ENCODE measurements at places on chromosomes 6 and 20.

GRCh38 chr6:79152269-79152737 is 74.2 kb upstream of the PHIP start:
- DNase-seq = peak; percentile 96

DNA sequence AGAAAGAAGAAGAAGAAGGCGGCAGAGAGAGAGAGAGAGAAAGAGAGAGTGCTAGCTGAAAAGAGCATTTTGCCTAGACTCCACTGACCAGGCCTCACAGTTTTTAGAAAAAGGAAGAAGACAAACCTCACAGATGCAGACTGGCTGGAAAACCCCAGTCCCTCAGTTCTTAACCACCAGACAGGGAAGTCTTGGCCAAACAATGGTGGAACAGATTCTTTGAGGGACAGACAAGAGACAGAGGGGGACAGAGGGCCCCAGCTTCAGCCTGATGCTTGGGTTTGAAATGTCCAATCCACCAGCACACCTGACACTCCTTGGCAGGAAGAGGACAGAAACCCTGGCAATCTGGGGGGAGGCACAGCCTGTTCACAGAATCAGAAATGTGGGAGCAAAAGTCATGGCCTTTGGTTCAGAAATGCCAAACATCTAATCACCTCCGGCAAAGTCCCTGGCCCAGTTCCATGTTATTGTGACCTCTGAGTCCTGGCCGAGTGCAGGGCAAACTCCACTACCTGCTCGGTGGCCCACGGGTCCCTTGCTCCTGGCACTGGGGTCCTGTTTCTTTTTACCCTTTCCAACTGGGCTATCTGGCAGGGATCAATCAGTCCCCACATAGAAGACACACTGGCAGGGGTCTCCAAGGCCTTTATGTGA is 235.2 kb downstream of the LY86 start:
- DNase-seq = no peak

DNA sequence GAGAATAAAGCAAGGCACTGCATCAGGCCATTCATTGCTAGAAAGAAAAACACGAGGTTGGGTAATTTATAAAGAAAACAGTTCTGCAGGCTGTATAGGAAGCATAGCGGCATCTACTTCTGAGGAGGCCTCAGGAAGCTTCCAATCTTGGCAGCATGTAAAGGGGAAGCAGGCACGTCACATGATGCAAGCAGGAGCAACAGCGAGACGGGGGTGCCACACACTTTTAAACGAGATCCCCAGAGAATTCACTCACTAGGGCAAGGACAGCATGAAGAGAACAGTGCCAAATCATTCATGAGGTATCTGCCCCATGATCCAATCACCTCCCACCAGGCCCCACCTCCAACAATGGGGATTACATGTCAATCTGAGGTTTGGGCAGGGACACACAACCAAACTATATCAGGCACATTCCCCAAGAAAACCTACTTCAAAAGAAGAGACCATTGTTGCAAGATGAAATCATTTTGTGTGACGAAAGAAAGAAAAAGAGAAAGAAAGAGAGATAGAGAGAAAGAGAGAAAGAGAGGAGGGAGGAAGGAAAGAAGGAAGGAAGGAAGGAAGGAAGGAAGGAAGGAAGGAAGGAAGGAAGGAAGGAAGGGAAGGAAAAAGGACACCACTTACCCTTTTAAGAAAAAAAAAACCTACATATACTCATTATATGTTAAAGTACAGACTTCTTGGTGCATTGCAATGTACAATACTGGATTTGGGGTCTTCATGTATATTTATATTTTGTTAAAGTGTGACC is 95.9 kb upstream of the PLEKHG1 start:
- no peak for DNase-seq

- DNase-seq = no peak
Measured at GRCh38 chr6:139296927-139297326, 5.1 kb upstream of the TXLNB start.

DNA sequence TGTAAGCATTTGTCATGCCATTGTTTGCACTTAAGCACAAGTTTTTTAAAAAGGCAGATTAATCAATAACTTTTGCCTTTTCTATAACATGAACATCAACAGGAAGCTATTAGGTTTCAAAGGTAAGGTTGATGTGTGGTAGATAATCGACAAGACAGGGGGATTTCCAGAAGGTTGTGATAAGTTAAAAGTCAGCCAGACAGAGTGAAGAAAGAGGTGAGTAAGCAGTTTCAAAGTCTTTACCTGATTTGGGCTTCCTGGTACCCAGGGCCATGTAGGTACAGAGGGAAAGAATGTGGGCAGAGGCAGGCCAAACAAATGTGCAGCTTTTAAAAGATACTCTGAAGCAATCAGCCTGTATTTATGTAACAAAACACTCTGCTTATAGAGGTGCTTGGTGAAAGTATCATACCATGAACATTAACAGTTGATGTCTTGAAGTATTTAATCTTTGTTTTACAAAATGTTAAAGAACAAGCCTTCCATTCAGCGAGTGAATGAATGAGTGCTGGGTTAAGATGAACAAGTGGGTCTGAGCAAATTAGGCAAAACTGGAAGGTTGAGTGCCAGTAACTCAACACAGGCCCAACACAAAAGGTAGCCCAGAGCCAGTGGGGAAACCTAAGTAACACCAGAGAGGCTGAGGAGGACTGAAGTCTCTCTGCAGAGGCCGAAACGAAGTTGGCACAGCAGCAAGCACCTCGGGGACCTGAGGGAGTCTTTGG is 60.2 kb downstream of the LRRC1 start:
- no peak for DNase-seq

- no peak for DNase-seq
Measured at GRCh38 chr6:127022302-127022701, 96.2 kb upstream of the RSPO3 start.

- no peak for DNase-seq
Measured at GRCh38 chr20:58076405-58076804, 152.0 kb downstream of the ANKRD60 start.

DNA sequence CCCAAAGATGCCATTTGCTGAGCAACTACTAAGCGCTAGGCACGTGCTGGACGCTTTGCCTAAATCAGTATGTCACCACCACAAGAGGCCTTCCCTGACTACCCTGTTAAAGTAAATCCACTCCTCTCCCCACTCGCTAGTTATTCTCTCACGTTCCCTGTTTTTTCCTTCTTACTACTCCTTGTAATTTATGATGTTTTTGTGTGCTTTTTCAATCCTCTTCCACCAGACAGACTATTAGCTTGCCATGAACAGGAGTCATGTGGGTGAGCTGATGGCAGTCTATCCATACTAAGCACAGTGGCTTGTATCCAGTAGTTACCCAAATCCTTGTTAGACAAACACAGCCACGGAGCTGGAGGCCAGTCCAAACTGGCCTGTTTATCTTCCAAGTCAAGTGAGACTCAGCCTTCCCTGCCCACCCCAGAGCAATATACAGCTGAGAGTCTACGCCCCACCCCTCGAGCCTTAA is 41.2 kb downstream of the C6orf132 start:
- no peak for DNase-seq

DNA sequence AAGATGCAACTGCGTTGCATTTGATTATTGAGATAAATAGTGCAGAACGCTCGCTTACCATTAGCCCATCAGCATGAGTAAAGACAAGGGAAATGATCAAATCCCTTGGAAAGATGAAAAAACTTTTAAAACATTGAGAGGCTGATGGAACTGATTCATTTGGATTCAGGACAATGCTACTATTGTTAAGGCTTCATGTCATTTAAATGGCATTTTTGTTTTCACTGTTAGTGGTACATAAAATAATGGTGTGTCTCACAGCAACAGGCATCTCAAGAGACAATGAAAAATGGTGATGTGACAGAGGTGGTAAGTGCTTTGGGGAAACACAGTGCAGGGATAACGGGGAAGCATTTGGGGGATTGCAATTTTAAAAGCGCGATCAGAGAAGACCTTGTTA is 159.7 kb upstream of the KCNG1 start:
- no peak for DNase-seq

- DNase-seq = no peak
Measured at GRCh38 chr6:133779916-133780695, 108.8 kb upstream of the TCF21 start.

- DNase-seq = no peak
Measured at GRCh38 chr6:82072121-82072521, 175.4 kb downstream of the IBTK start.

GRCh38 chr20:62710886-62711702 is 2.5 kb downstream of the NTSR1 start:
- DNase-seq = no peak

- DNase-seq = no peak
Measured at GRCh38 chr6:169211881-169212280, 41.8 kb downstream of the THBS2 start.

DNA sequence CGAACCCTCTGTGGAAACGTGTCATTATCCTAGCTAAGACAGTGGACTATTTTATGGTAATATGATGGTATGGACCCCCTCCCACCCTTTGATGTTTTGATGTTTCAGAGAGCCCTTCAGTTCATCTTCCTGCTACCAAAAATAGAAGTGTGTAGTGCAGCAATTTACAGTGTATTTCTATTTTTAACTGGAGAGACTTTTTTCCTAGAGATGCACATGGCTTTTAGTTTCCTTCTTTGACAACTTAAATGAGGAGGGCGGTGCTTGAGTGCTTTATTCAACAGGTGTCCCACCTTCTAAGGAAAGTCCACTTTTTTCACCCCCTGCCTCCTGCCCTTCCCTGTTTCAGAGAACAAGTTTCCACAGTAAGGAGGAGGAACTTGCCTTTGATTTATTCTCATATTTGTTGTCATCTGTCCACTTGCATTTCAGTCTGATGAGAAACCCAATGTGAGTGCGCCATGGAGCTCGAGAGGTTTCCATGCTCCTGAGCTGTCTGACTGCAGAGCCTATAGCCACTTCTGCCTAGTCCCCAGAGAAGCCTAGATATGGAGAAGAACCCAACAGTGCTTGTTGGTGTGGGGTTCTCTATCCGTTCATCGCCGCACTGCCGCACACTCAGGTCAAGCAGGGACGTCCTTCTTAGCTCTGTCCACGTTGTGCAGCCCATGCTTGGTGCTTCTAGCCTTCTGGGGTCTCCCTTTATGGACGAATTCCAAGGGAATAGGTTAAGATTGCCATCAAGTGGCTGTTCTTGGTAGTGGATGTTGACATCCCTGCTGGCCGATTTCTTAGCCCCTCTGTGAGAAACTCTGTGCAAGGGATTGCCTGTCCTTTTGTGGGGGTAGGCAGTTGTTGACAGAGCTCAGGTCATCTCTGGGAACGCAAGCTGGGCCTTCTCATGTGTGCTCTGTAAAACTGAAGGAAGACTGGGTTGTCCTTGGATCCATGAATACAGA is 144.2 kb downstream of the JARID2 start:
- peak; percentile 86 for DNase-seq

DNA sequence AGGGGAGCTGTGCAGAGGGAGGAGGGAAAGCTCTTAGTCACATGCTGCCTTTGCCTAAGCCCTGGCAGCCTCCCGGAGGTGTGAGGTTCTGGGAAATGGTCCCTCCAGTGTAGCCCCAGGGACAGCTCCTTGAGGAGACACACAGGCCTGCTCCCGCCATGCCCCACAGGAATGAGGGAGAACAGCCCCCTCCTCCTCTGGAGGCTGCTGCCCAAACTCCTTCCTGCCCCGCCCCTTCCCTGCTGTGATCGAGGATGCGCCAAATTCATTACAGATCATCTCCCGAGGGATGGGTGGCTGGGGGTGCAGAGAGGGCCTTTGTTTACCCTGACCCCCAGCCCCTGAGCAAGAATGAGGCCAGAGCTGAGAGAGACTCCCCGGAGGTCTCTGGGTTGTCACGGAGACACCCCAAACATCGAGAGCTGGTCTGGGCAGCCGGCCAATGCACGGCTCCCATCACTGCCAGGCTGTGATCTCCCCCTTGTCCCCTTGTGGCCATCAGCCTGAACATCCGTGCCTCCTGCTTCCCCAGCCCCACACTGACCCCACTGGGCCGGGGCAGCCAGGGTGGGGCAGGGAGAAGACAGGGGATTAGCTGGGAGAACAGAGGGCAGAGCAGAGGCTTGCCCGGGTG is 8.4 kb downstream of the CYP21A2 start:
- DNase-seq = peak; percentile 57

DNA sequence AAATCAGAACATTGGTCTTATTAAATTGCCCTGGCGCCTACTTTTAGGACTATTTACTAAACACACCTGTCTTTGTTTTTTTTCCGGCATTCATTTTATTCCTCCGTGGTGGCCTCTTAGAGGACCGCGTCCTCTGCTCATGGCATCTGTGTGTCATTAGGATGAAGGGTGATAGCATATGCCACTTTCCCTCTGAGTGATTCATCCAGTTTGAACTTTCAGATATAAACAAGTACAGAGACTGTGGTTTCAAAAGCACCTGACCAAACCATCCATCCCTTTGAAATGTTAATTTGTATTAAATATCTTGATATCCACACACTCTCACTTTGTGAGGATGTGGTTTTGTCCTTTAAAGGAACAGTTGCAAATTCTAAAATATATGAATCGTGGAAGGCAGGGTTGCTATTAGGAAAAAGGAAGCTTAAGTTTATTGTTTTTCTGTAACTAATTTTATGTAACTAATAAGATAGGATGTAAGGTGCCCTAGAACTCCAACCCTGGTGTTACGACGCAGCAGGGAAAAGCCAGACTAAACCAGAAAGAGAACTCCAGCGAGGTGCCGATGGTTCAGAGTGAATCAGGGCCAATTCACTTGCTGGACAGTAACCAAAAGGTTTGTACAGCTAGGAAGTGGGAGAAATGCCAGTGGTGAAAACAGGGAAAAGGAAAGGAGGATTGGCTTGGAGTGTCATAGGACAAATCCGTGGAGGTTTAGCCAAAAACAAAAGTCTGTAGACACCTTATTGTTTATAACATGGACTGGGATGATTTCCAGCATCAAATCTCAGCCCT is 98.7 kb downstream of the SHLD1 start:
- no peak for DNase-seq

DNA sequence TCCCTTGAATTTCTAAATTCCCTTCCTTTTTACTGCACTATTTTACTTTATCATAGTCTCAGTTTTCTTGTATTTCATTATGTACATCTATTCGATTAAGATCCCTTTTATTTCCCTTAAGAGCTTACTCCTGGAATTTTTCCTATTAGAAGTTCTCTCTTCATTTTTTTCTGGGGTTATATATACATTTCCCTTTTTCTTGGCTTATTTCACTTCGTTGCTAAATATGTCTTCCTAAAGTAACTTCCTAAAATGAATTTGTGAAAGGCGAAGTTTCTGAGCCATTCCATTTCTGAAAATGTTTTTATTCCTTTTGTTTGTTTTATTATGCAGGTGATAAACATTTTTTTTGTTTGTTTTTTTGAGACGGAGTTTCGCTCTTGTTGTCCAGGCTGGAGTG is 5.9 kb upstream of the CD109 start:
- DNase-seq = no peak

DNA sequence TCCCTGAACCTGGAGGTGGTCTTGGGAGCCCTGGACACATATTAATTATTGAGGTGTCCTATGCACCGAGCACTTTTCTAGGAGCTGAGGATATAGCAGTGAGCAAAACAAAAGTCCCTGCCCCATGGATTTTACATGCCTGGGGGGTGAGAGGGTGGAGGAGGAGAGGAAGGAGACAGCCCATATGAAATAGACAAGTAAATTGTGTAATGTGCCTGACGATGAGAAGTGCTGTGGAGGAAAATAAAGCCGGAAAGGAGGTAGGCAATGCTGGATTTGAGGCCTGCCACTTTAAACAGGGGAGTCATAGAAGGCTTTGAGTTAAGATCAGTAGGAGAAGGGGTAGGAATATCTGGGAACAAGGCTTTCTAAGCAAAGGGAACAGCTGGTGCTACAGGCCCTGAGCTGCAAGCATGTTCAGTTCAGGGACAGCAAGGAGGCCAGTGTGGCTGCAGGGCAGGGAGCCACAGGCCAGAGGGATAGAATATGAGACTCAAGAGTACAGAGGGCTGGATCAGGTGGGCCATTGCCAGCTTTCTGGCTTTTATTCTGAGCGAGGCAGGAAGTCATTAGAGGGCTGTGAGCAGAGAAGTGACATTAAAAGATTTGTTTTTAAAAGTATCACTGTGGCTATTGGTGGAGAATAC is 19.1 kb upstream of the MYLIP start:
- DNase-seq = no peak

Measured in mesendoderm (in vitro differentiated cells).